Transverse colon (tissue), 4 donors: ENCODE measurements at places on chromosomes 4 and X. TPM values are rescaled to one million over a fixed set of nuclear protein-coding genes. Genes with fewer than 3 reads are reported as not detected.

GRCh38 chrX:48580662-48581061 lies 6.4 kb downstream of the RBM3 start:
- H3K4me3 ChIP-seq, result no peak overlapping the region
- no peak for DNase-seq
- no peak overlapping the region for H3K27ac ChIP-seq
- peaks cover 9% of the 10 kb centered on the region for H3K4me1 ChIP-seq

DNA sequence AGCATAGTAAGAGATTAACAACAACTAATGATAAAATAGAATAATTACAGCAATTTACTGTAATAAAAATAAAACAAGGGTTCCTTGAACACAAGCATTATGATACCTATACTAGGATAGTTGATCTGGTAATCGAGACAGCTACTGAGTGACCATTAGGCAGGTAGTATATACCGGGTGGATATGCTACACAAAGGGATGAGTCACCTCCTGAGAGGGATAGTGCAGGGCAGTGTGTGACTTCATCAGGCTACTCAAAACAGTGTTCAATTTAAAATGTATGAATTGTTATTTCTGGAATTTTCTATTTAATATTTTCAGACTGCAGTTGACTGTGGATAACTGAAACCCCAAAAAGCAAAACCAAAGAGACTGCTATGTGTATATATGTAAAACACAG lies 9.7 kb upstream of the ANTXR2 start:
- no peaks in the 10 kb centered on the region for H3K27me3 ChIP-seq
- no peak for DNase-seq
- H3K36me3 ChIP-seq, result no peaks in the 10 kb centered on the region
- no peak overlapping the region for H3K27ac ChIP-seq
- H3K4me3 ChIP-seq, result no peak overlapping the region

FGF5 gene
- total RNA-seq, result not detected

POF1B gene
- total RNA-seq, result 130 TPM

DNA sequence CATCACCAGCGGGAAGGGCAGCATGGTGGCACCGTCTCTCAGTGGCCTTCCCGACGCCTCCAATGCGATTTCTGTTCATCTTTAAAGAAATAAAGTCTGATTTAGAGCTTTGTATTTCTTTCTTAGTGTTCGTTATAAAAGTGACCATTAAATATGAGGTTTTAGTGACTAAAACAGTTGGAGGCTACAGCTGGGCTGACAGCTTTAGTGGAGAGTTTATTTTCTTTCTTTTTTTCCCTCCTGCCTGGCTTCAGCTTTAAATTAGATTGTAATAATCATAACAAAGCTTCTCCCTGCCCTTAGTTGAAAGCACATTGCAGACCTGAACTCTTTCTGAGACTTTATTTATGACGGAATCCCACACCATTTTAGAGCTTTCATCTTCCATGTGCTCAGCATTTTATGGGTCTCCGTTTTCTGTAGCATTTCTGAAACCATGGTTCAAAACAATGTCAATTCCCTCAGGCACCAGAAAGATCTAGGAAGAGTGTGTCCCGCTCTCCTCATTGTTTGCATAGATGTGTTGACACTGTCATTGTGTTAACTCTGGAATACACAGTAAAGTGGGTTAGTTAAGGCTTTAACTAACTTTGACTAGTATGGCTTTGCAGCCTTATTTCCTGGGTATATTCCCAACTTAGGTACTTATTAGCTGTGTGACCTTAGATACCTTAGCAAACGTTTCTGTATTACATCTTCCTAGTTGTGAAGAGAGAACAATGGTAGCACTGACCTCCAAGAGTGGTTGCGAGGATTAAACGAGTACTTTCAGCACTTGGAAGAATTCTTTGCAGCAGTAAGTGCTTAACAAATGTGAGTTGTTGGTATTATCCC lies 97.4 kb upstream of the PGRMC2 start:
- DNase-seq, result no peak
- peak overlapping the region; percentile 82 for H3K27ac ChIP-seq
- H3K27me3 ChIP-seq, result no peaks in the 10 kb centered on the region

DNA sequence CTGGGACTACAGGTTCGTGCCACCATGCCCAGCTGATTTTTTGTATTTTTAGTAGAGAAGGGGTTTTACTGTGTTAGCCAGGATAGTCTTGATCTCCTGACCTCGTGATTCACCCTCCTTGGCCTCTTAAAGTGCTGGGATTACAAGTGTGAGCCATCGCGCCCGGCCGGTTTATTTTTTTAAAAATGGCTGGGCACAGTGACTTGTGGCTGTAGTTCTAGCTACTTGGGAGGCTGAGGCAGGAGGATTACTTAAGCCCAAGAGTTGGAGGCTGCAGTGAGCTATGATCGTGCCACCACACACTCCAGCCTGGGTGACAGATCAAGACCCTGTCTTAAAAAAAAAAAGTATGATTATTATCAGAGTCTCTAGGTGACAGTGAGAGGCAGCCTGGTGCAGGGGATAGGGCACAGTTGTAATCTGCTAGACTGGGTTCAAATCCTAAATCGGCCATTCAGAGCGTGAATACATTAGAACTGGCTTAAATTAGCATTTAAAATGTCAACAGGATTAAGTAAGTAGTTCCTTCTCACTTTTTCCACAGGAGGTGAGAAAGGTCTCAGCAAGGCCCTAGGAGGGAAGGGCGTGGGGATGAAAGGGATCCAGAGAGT lies 435 bp upstream of the MGST2 start:
- H3K27me3 ChIP-seq, result no peaks in the 10 kb centered on the region
- DNase-seq, result no peak
- peak overlapping the region; percentile 54 for H3K4me3 ChIP-seq
- peaks cover 52% of the 10 kb centered on the region for H3K4me1 ChIP-seq
- H3K27ac ChIP-seq, result peak overlapping the region; percentile 89

- H3K27ac ChIP-seq, result no peak overlapping the region
- DNase-seq, result no peak
- H3K4me1 ChIP-seq, result no peaks in the 10 kb centered on the region
- no peak overlapping the region for H3K4me3 ChIP-seq
- no peaks in the 10 kb centered on the region for H3K27me3 ChIP-seq
Observed at GRCh38 chrX:19660604-19661255, 145.4 kb upstream of the MAP3K15 start.

DNA sequence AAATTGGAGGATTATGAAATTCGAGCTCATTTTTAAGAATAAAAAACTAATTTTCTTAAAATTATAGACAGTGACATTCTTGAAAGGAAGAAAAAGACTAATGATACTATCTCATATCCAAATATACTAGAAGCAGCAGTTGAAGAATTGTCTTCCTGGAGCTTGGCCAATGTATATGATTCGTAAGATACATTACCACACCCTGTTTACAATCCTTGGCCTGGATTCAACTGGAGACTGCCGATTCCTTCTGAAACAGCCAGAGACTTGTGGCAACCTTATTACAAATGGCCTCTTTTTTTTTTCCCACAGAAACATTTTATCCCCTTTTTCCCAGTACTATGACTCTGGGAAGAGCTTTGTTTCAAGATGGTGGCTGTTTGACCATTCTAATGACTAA lies 571.2 kb upstream of the FAT1 start:
- H3K27ac ChIP-seq, result no peak overlapping the region
- H3K36me3 ChIP-seq, result no peaks in the 10 kb centered on the region
- H3K4me1 ChIP-seq, result peaks cover 7% of the 10 kb centered on the region
- peak; percentile 58 for DNase-seq
- H3K27me3 ChIP-seq, result no peaks in the 10 kb centered on the region

TMEM154 gene
- 4.9 TPM for total RNA-seq

ZGRF1 gene
- total RNA-seq, result 0.75 TPM

DNA sequence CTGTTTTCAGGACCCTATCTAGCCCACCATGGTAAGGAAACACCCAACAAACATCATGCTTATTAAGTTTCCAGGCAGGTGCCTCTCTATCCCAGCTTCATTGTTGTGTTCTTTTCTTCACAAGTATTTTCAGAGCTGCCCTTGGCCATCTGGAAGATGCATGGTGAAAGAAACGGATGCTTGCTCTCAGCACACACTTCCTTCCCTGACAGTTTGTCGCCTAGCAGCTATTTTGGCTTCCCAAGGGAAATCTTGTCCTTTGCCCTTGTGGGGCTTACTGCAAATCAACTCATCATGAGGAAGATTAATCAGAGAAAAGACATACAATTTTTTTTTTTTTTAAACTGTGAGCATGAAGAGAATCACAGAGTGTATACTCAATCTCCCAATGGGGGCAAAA lies 128.8 kb downstream of the ASMT start:
- no peak overlapping the region for H3K4me3 ChIP-seq
- DNase-seq, result no peak
- H3K27me3 ChIP-seq, result no peaks in the 10 kb centered on the region
- no peak overlapping the region for H3K27ac ChIP-seq
- no peaks in the 10 kb centered on the region for H3K36me3 ChIP-seq

- H3K36me3 ChIP-seq, result no peaks in the 10 kb centered on the region
- H3K4me1 ChIP-seq, result no peaks in the 10 kb centered on the region
- no peak overlapping the region for H3K27ac ChIP-seq
- no peaks in the 10 kb centered on the region for H3K27me3 ChIP-seq
Observed at GRCh38 chr4:41451961-41452360, 86.0 kb upstream of the LIMCH1 start.

- H3K36me3 ChIP-seq, result no peaks in the 10 kb centered on the region
- no peak for DNase-seq
- H3K4me1 ChIP-seq, result no peaks in the 10 kb centered on the region
Observed at GRCh38 chrX:74349387-74349786, 45.4 kb downstream of the ZCCHC13 start.

- H3K4me1 ChIP-seq, result no peaks in the 10 kb centered on the region
- DNase-seq, result no peak
- H3K4me3 ChIP-seq, result no peak overlapping the region
- no peak overlapping the region for H3K27ac ChIP-seq
Observed at GRCh38 chr4:6854098-6854744, 55.4 kb upstream of the TBC1D14 start.

DNA sequence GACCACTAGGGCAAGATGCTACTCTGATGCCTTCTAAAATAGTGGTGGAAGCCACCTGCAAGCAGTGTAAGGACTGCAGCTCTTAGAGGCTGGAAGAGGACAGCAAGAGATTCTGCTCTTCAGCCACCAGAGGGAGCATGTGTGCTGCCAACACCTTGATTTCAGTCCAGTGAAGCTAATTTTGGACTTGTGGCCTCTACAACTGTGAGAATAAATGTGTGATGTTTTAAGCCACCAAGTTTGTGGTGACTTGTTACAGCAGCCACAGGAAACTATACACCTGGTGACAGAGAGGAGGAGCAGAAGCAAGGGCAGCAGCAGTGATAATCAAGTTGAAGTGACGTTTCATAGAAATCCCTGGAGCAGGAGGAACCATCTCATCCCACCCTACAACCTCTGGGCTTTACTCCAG lies 55.9 kb downstream of the FGFBP1 start:
- no peak overlapping the region for H3K27ac ChIP-seq
- no peaks in the 10 kb centered on the region for H3K36me3 ChIP-seq
- peak; percentile 33 for DNase-seq
- H3K4me3 ChIP-seq, result no peak overlapping the region
- peaks cover 3% of the 10 kb centered on the region for H3K4me1 ChIP-seq
- H3K27me3 ChIP-seq, result no peaks in the 10 kb centered on the region

- H3K27ac ChIP-seq, result no peak overlapping the region
- no peak overlapping the region for H3K4me3 ChIP-seq
- no peaks in the 10 kb centered on the region for H3K36me3 ChIP-seq
Observed at GRCh38 chr4:164621886-164622521, 131.9 kb upstream of the SMIM31 start.

DNA sequence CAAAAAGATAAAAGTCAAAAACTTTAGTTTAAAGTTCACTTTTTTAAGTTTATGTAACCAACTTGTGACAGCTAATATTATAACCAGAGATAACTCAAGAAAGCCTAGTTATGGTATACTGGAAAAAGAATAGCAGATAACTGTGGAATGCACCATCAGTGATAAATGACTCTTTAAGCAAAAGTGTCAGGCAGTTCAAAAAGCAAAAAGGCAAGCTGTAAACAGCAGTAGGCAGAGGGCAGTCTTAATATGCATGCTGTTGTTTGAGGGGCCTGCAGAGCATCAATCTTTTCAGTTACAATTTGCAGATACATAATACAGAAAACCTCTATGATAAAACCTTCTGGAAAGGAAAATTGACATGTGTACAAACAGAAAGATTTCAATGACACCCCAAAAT lies 81.8 kb upstream of the JADE1 start:
- H3K4me1 ChIP-seq, result no peaks in the 10 kb centered on the region
- H3K27ac ChIP-seq, result no peak overlapping the region
- H3K4me3 ChIP-seq, result no peak overlapping the region
- no peaks in the 10 kb centered on the region for H3K27me3 ChIP-seq
- no peaks in the 10 kb centered on the region for H3K36me3 ChIP-seq
- no peak for DNase-seq

DNA sequence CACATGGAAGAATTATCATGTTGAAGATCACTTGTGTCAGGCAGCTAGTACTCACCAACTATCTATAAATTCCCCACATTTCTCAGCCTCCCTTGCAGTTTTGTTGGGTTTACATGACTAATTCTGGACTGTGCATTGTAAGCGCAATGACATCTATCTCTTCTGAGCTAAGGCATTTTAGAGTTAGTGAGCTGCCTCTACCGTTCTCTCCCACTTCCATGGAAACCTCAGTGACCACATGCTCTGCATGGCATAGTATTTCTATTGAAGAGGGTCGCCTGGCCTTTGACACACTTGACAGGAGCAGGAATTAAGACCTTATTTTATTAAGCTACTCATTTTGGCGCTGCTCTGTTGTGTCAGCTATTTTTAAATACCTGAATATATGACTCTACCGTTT lies 67.5 kb upstream of the NPY2R start:
- H3K4me3 ChIP-seq, result no peak overlapping the region
- no peaks in the 10 kb centered on the region for H3K36me3 ChIP-seq
- no peaks in the 10 kb centered on the region for H3K4me1 ChIP-seq
- H3K27ac ChIP-seq, result no peak overlapping the region
- no peak for DNase-seq

FAM47A gene
- not detected for total RNA-seq

TLR1 gene
- 0.20 TPM for total RNA-seq

ODAM gene
- 0.79 TPM for total RNA-seq

- no peaks in the 10 kb centered on the region for H3K4me1 ChIP-seq
- H3K4me3 ChIP-seq, result no peak overlapping the region
- no peaks in the 10 kb centered on the region for H3K27me3 ChIP-seq
- no peak for DNase-seq
- H3K36me3 ChIP-seq, result no peaks in the 10 kb centered on the region
Observed at GRCh38 chrX:75106772-75107171, 49.3 kb downstream of the ABCB7 start.

DNA sequence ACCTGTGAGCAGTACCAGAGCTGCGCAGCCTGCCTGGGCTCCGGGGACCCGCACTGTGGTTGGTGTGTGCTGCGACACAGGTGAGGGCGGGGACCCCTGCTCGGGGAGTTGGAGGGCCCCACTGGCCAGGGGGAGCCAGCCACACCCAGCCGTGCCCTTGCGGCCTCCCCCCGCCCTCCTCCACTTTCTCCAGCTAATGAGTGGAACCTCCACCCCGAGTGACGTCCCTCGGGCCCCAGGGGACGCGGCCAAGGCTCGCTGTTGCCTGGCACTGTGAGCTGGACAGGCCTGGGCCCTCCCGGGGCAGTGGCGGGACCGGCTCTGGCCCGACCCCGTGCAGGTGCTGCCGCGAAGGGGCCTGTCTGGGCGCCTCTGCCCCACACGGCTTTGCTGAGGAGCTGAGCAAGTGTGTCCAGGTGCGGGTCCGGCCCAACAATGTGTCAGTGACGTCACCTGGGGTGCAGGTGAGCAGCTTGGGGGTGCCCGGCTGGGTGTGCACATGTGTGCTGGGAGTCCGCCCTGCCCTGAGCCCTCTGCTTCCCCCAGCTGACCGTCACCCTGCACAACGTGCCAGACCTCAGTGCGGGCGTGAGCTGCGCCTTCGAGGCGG lies 5.6 kb downstream of the PLXNA3 start:
- no peak overlapping the region for H3K27ac ChIP-seq
- H3K36me3 ChIP-seq, result no peaks in the 10 kb centered on the region
- H3K4me3 ChIP-seq, result no peak overlapping the region
- H3K4me1 ChIP-seq, result peaks cover 7% of the 10 kb centered on the region
- DNase-seq, result no peak

PCSK1N gene
- total RNA-seq, result 144 TPM

TMPRSS11B gene
- not detected for total RNA-seq

SLC7A11 gene
- not detected for total RNA-seq

ZCCHC12 gene
- not detected for total RNA-seq

PDZD4 gene
- total RNA-seq, result 3.5 TPM

CFAP99 gene
- total RNA-seq, result 0.82 TPM
